Bronchial epithelial cell (primary cell): ENCODE measurements at places on chromosomes 7 and 10. TPM values are rescaled to one million over a fixed set of nuclear protein-coding genes. Genes with fewer than 3 reads are reported as not detected.

The TSPAN33 gene
- 1.3 and 1.7 TPM in 2 replicates for total RNA-seq

The GIMAP2 gene
- 0.13 and 0.26 TPM in 2 replicates for total RNA-seq

The IL2RA gene
- total RNA-seq: not detected in 2 replicates

The PRKAG2 gene
- 19.8 and 24.5 TPM in 2 replicates for total RNA-seq

The KLLN gene
- total RNA-seq: 0.13 and 0.26 TPM in 2 replicates

DNA sequence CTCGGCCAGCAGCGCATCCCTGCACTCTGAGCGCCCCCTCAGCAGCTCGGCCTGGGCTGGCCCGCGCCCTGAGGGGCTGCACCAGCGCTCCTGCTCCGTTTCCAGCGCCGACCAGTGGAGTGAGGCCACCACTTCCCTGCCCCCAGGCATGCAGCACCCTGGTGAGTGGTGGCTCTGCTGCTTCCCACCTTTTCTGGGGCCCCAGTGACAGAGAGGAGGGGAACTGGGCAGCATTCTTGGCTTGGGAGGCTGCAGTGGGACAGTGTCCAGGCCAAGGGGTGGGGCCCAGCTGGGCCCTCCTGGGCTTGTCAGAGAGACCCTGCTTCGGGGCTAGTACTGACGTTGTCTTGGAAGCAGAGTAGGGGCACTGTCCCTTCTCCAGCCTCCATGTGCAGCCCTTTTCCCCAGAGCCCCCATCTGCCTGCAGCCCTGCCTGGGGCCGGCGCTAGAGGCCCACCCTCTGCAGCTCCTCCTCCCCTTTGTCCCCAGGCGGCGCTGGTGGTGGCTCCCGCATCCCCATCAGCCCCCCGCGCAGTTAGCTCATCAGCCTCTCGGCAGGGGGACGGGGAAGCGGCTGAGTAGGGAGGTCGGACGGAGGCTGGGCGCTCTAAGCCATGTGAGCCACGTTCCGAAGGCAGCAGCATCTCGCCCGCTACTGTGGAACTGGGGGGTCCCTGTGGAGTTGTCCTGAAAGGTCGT lies 29.2 kb downstream of the GBX1 start:
- DNase-seq: no peak

DNA sequence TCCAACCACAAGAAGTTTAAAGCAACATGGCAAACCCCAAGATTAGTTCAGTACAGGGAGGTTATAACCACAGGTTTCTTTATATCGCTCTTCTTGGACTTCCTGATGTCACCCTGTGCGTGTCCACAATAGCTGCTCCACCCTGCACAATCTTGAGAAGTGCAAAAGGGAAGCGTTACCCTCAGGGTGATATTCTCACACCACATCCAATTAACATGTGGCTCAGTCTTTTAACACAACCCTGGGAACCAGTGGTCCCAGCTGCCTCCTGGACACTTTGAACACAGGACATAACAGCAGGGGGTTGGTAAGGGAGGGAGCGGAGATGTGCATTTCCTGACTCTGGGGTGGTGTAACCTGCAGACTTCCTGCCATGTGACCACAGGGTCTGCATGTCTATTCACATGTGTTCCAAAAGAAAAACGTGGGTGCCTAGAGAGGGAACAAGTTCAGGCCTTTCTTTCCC lies 64.6 kb downstream of the GSAP start:
- no peak for DNase-seq

- DNase-seq: no peak
Measured at GRCh38 chr7:140300243-140301136, 97.8 kb downstream of the SLC37A3 start.

- no peak for DNase-seq
Measured at GRCh38 chr10:78712147-78712546, 356.6 kb upstream of the ZMIZ1 start.

- DNase-seq: no peak
Measured at GRCh38 chr10:94083662-94084265, 90.0 kb downstream of the PLCE1 start.

DNA sequence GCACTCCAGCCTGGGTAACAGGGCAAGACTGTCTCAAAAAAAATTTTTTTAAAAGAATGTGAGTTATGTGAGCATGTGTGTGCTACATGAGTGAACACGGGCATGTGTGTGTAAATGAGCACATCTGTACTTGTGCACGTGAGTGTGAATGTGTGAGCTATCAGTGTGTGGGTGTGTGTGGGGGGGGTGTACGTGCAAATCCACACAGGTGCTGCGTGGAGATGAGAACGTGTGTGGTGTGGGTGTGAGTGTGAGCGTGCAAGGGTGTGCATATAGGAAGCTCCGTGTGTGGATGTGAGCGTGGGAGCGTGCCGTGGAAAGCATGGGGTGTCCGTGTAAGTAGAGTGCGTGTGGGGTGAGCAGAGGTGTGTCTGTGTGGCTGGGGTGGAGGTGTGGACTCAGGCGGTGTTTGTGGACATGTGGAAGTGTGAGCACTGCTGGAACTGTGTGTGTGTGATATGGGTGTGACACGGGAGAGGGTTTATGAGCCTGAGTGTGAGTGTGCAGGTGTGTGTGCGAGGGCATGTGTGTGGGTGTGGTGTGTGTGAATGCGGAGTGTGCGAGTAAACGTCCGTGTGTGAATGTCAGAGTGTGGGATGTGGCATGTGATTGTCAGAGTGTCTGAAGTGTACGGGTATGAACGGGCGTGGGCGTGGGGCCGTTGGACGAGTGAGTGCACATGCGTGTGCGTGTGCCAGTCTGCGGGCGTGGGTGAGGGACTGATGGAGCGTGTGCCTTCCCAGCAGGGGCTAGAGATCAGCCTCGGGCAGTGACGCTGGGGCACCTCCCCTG lies 45.9 kb upstream of the TNRC18 start:
- DNase-seq: no peak

DNA sequence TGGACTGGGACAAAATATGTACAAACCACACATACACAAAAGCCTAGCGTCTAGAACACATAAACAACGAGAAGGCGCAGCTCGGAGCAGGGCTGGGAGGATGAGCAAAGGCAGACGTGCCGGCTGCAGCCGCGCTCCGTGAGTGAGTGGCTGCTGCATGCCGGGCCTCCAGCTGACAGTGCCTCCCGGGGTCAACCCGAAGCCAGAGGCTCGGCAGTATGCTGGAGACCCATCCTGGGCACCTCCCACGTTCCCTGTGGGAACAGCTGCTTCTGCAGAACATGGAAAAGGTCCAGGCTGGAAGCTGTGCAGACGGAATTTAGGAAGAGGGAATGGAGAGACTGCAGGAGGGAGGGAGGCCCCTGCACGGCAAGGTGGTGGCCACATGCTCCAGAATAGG lies 3.6 kb upstream of the GPR146 start:
- DNase-seq: no peak

DNA sequence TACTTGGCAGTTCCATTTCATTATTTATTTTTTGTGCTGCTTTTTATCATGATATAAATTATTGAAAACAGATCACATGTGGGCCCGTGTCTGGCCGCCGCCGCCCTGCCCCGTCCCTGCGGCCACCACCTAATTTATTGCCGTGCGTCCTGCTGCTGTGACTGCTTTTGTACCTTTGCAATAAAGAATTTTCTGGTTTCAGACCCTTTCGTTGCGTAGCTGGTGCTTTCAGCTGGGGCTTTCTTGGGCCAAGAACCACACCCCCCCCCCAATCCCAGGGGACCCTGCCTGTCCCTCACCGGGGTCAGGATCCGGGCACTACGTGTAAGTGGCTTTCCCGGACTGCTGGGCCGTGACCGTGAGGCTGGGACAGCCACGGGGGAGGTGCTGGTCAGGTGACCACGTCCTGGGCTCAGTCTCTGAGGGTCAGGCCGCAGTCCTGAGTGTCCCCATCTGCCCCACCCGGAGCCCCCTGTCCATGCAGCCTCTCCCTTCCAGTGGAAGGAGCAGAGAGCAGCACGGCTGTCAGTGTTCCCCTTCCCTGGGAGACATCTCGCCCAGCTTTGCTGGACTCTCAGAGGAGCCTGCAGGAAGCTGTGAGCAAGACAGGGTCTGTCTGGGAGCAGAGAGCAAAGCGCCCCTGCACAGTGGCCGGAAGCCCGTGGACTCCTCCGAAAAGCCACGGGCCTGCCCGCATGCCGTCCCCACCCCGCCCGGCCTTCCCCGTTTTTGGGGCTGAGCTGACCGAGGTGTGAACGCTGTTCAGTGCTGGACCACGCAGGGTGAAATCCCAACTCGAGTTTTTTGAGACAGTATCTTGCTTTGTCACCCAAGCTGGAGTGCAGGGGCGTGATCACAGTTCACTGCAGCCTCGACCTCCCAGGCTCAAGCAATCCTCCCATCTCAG lies 12.6 kb downstream of the MAFK start:
- no peak for DNase-seq

DNA sequence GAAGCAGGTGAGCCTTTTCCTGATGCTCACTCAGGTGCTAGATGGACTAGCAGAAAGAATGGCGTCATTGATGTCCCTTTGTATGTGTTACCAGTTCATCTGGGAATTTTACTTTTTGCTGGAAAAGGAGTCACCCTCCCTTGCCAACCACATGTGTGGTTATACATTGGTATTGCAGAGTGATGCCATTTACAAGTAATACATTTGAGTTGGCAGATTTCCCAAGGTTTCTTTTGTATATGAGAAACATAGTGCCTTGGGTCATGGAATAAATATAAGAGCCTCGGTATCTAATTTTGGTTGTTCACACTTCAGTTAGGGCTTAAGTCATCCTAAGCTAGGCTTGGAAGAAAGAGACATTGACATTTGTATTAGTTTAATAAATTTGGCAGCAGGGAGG lies 10.4 kb upstream of the ATXN7L1 start:
- no peak for DNase-seq

DNA sequence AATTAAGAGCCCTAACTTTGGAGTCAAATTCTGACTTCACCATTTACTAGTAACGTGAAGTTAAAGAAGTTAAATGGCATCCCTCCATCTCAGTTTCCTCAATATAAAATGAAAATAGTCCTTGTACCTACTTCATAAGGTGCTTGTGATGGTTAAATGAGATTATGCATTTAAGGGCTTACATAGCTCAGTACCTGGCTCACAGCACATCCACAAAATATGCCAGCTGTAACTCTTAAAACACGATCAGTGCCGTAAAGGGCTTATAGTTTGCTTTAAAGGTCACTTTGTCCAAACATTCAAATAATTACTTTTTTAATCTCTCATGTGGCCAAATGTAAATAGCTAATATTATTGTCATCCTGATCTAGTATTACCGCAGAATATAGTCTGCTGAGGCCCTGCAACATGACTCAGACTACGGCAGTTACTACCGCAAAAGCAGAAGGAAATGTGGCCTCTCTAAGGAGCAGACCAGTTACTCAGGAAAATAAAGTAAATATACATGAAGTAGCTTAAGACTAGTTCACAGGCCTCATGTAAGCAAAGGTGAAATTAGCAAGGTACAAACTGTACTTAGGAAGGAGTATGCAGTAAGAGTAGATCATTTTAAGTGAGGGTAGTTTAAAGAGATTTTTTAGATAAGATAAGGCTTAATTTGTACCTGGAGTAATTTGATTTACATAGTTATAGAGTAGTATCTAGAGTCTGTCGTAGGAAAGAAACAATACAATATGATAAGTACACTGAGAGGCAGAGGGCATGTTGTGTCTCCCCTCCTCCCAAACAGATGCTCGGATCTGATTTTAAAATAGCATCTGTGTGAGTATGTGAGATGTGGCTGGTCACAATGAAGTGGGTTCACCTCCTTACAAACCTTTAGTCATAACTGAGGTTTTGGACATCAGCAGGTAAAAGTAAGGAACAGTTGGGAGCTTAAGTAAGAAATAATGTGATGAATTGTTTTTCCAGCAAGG lies 13.1 kb downstream of the CASP2 start:
- peak; percentile 66 for DNase-seq
